Psoas muscle (tissue), 8 donors: ENCODE measurements at places on chromosomes 7 and 10. TPM values are rescaled to one million over a fixed set of nuclear protein-coding genes. Genes with fewer than 3 reads are reported as not detected.

ATOH7 gene
- total RNA-seq, result not detected

- no peak for DNase-seq
Measured at GRCh38 chr10:122688293-122688989, 11.2 kb downstream of the C10orf120 start.

DNA sequence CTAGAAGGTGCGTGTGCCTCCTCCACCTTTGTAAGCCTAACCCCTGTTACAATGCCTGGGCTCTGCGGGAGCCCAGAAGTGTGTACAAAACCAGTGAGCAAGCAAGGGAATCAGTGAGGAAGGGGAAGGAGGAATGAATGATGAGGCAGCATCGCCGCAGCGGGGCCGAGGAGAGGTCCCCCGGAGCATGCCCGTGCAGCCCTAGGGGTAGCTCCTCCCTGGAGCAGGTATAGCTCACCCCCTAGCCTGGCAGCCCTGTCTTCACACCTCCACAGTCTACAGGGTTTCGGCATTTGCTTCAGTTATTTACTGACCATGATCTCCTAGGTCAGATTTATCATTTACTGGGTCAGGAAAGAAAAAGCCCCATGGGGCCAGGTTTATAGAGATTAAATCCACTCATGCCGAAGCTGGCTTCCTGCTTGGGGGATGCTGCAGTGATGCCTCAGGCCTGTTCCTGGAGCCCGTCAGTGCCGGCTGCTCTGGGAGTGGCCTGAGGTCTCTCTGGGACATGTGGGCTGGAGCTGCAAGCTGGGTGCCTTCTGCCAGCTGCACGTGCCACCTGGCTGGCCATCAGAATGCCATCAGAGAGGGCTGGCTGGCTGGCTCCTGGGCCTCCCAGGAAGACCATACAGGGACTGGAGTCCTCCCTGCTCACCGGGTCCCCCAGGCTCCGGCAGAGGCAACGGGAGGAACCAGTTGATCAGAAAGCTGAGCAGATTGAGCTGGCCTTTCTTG lies 138.9 kb downstream of the GRK5 start:
- DNase-seq, result no peak

GRCh38 chr10:73867126-73867807 lies 7.1 kb downstream of the CAMK2G start:
- DNase-seq, result no peak

DNA sequence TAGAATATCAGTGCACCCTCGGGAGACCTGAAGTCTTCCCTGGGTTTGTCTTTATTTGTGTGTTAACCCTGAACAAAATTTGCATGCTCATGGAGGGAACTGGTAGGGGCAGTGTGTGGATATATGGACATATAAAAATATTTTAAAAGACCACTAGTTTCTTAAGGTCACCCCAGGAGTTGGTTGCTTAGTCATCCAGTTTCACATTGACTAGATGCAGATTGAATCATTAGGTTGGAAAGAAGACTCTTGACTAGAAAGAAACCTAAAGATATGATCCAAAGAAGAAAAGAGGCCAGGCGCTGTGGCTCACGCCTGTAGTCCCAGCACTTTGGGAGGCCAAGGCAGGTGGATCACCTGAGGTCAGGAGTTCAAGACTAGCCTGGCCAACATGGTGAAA lies 137.1 kb downstream of the KAT6B start:
- DNase-seq, result no peak

- DNase-seq, result no peak
Measured at GRCh38 chr10:43399320-43400310, 9.4 kb downstream of the HNRNPF start.

- no peak for DNase-seq
Measured at GRCh38 chr10:13784067-13784466, 197.3 kb downstream of the PRPF18 start.
